Esophagus squamous epithelium (tissue), 5 donors: ENCODE measurements at places on chromosomes 11 and 22.
A peak's percentile ranks its signal among the peaks of the same experiment; 100 is the strongest.

DNA sequence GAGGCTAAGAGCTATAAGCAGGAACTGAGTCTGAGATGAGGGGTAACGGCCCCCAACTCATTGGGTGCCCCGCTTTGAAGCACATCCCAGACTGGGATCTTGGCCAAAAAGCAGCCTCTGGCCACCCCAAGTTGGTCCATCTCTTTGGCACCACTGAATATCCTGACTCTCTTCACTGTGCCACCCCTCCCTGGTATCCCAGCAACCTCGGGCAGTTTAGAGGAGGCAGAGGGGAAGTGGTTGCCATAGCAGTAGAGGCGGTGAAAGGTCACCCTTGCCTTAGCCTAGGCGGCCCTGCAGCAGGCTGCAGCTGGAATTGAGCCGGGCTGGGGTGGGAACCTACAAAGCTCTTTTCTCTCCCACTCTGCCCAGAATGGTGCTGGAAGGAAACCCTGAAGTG, 1.1 kb downstream of the PELI3 start:
- H3K36me3 ChIP-seq = no peaks in the 10 kb centered on the region
- peaks cover 13% of the 10 kb centered on the region for H3K4me1 ChIP-seq
- no peak for DNase-seq
- peak overlapping the region; percentile 80 for H3K4me3 ChIP-seq
- peak overlapping the region; percentile 94 for H3K27ac ChIP-seq

GRCh38 chr22:28474330-28474729, 205.3 kb downstream of the TTC28 start:
- no peak overlapping the region for H3K4me3 ChIP-seq
- H3K4me1 ChIP-seq = peaks cover 10% of the 10 kb centered on the region
- no peak overlapping the region for H3K27ac ChIP-seq

DNA sequence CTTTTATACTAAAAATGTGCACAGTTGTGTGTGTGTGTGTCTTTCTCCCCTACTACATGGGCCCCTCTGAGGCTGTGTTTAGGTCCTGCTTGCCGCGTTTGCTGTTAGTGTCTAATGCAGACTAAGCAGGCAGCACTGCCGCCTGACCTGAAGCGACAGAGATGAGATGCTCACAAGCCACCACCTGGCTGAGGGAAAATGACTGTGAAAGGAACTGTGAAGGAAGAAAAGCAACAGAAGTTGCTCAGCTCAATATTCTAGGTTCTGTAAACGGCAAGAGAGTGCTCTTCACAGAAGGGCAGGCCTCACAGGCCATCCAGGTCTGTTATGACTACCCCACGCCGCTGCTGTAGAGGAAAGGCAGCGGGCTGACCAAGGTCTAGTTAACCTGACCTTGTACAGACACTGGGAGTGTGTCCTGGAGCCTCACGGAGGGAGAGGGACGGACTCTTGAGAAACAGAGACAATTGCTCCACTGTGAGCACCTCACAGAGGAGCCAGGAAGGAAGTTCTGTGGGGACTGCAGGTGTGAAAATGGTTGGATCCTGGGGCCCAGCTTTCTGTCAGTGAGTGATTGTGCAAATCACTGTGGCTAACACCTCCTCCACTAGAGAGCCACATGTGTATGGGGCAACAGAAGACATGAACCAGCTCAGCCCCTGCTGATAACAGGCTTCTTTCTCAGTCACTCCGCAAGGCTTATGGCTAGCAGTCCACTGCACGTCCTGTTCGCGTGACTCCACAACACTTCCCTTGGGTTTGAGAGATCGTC, 31.3 kb upstream of the YPEL1 start:
- no peak overlapping the region for H3K27ac ChIP-seq
- DNase-seq = no peak
- H3K4me1 ChIP-seq = no peaks in the 10 kb centered on the region
- no peaks in the 10 kb centered on the region for H3K27me3 ChIP-seq
- H3K4me3 ChIP-seq = no peak overlapping the region
- H3K36me3 ChIP-seq = peaks cover 14% of the 10 kb centered on the region

- H3K36me3 ChIP-seq = no peaks in the 10 kb centered on the region
- H3K4me1 ChIP-seq = no peaks in the 10 kb centered on the region
- H3K27me3 ChIP-seq = no peaks in the 10 kb centered on the region
Measured at GRCh38 chr11:79488286-79488685, 47.5 kb upstream of the TENM4 start.

DNA sequence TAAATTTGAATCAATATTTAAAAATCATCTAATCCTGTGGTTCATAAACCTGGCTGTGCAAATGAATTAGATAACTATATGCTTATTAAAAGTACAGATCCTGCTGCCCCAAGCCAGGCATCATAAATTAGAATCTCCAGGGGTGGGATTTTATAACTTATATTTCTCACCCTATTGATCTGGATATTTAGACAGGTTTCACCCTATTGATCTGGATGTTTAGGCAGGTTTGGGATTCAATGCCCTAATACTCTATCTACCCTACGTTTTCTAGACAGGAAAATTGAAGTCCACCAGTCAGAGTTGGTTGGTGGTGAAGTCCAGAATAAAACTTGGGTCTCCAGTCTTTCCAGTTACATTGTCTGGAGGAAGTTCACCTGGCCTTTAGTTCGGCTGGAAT, 2.6 kb downstream of the OR8B8 start:
- no peaks in the 10 kb centered on the region for H3K27me3 ChIP-seq
- H3K27ac ChIP-seq = no peak overlapping the region
- H3K4me3 ChIP-seq = no peak overlapping the region
- H3K36me3 ChIP-seq = no peaks in the 10 kb centered on the region
- DNase-seq = no peak

GRCh38 chr22:50446708-50447575, 27.9 kb downstream of the SBF1 start:
- peaks cover 17% of the 10 kb centered on the region for H3K4me1 ChIP-seq
- peak overlapping the region; percentile 39 for H3K27ac ChIP-seq
- H3K36me3 ChIP-seq = peaks cover 100% of the 10 kb centered on the region
- DNase-seq = no peak

- DNase-seq = no peak
- H3K36me3 ChIP-seq = no peaks in the 10 kb centered on the region
- no peaks in the 10 kb centered on the region for H3K27me3 ChIP-seq
- no peak overlapping the region for H3K27ac ChIP-seq
- no peaks in the 10 kb centered on the region for H3K4me1 ChIP-seq
Measured at GRCh38 chr11:73361953-73362776, 14.0 kb upstream of the RELT start.

GRCh38 chr22:49427341-49427740, 400.3 kb downstream of the BRD1 start:
- H3K27me3 ChIP-seq = no peaks in the 10 kb centered on the region
- no peak overlapping the region for H3K4me3 ChIP-seq
- no peaks in the 10 kb centered on the region for H3K4me1 ChIP-seq
- no peak overlapping the region for H3K27ac ChIP-seq
- no peaks in the 10 kb centered on the region for H3K36me3 ChIP-seq

GRCh38 chr11:7077101-7077500, 11.7 kb upstream of the RBMXL2 start:
- no peaks in the 10 kb centered on the region for H3K4me1 ChIP-seq
- H3K36me3 ChIP-seq = no peaks in the 10 kb centered on the region
- no peak overlapping the region for H3K27ac ChIP-seq

- DNase-seq = no peak
- H3K27me3 ChIP-seq = no peaks in the 10 kb centered on the region
- no peak overlapping the region for H3K27ac ChIP-seq
- no peaks in the 10 kb centered on the region for H3K36me3 ChIP-seq
Measured at GRCh38 chr11:88428959-88429358, 91.4 kb upstream of the CTSC start.

DNA sequence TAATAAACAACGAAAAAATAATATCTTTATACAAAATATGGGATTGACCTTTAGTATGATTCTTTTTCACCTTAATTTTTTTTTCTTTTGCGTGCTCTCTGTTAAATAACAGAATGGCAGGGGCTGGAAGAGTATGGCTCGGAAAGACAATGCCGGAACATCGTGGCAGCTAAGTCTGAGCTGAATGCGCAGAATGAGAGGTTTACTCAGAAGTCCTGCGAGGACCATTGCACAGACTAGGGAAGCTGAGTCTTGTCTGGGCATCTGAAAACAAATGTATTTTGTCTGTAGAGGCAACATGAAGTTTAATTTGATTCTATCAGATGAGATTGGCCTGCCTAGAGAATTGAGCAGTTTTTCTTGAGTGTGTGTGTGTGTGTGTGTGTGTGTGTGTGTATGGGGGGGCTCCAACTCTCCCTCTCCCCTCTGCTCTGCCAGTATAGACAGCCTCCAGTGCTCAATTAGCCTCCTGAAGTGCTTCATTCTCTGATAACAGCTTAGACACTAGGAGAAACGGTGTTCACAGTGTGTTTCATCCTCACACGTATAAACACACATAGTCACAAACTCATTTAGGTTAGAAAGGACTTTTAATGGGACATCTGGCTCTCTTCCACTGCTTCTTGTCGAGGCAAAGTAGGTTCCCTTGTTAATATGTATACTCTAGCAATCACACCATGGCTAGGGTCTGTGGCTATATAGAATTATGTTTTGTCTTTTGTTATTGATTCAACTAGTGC, 244.3 kb upstream of the SORL1-AS1 start:
- DNase-seq = no peak
- H3K27ac ChIP-seq = no peak overlapping the region
- H3K4me3 ChIP-seq = no peak overlapping the region
- H3K4me1 ChIP-seq = no peaks in the 10 kb centered on the region
- H3K36me3 ChIP-seq = no peaks in the 10 kb centered on the region

- H3K4me1 ChIP-seq = no peaks in the 10 kb centered on the region
- DNase-seq = no peak
- no peaks in the 10 kb centered on the region for H3K36me3 ChIP-seq
- no peak overlapping the region for H3K27ac ChIP-seq
- H3K4me3 ChIP-seq = no peak overlapping the region
Measured at GRCh38 chr22:43222262-43222661, 35.3 kb upstream of the TTLL12 start.
